Activated CD8-positive, alpha-beta memory T cell treated with anti-CD3 and anti-CD28 coated beads for 4 hours (primary cell): ENCODE measurements at places on chromosomes 5 and 9.

DNA sequence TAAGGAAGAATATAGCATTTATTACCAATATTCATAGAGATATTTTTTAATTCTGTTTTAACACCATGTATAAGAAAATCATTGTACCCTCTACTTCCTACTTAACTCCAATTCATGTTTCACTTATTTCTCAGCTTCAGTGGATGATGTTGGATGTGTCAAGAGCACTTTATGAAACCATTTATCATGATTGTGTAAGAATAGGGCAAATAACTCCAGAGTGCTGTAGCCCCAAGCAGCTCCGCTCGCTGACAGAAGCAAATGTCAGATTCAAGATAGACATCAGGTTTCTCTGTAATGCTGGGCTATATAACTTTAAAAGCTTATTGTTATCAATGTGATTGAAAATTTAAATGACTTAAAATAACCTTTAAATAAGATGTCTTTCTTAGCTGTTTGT lies 50.4 kb downstream of the MAST4 start:
- no peak for DNase-seq

GRCh38 chr5:12896086-12896485 lies 991.8 kb upstream of the CTNND2 start:
- DNase-seq = no peak

DNA sequence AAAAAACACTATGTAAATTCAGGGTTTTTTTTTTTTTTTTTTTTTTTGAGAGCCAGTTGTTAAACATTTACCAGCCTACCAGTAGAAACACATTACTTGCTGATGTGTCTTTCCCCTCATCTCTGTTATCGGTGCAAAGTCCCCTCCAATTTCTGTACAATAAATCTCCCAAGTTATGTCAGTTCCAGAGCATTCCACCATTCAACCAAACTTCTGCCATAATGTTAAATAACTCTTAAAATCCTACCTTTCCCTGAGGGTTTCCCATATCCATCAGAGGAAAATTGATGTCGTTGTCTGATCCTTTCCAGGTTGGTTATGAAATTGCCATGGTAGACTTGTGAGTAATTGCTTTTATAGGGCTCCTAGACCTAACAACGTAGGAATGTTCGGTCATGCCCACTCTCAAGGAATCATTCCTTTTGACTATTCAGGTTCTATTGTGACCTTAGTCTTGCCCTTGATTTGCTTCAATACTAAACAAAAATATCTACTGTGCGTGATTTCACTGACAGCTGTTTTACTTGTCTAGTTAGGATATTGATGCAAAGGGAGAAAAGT lies 5.6 kb upstream of the PPP2R2B start:
- no peak for DNase-seq

GRCh38 chr5:170308686-170309085 lies 11.1 kb upstream of the LCP2 start:
- DNase-seq = no peak

DNA sequence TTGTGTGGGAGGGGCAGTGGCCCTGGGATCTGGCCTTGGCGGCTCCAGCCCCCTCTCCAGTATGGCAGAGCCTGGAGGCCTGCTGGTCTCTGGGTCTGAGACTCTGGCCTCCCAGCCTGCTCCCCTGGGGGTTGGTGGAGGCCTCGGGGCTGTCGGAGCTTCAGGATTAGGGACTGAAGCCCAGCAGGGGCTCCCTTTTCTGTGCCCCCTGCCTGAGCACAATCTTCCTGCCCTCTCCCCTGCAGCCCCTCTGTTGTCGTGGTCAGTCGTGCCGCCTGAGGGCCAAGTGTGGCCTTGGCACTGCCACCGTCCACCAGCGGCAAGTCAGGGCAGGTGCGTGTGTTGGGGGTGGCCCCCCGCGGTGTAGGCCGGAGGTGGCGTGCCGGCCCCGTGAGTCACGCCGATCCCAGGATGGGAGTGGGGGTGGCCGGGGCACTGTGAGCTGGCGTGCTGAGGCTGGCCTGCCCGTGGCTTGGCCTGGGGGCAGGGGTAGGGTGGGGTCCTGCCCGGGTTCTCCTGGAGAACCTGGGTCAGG lies 53.6 kb downstream of the RXRA start:
- no peak for DNase-seq

DNA sequence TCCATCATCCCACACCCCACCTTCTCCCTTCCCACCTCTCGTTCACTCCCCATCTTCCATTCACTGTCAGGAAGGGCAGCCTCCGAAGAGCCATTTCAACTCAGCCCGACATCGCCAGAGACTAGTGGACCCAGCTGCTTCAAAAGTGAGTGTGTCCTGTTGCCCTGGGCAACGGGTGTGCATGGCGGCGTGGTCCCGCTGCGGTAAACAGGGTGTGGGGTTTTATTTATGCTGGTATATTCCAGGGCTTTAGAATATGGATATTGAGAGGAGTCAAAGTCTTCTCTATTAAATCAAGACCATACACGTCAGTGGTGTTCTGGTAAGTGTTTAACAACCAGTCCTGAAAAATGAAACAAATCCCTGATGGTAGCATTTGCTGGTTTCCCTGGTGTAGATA lies 274.5 kb downstream of the MAST4 start:
- no peak for DNase-seq

DNA sequence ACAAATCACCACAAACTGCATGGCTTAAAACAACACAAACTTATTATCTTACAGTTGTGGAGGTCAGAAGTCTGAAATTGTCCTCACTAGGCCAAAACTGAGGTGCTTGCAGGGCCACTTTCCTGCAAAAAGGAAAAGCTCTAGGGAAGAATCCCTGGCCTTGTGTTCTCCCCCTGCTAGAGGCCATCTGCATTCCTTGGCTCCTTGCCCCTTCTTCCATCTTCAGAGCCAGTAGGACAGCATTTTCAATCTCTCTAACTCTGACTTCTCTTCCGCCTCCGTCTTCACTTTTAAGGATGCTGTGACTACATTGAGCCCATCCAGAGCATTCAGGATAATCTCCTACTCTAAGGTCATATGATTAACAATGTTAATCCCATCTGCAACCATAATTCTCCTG lies 236.6 kb downstream of the CDK5RAP2 start:
- DNase-seq = no peak

- no peak for DNase-seq
Measured at GRCh38 chr9:105341434-105342146, 97.1 kb downstream of the SLC44A1 start.

- DNase-seq = no peak
Measured at GRCh38 chr5:14714706-14715105, 50.2 kb downstream of the OTULIN start.

- no peak for DNase-seq
Measured at GRCh38 chr5:163889369-163889768, 383.9 kb downstream of the MAT2B start.

GRCh38 chr5:137190441-137190840 lies 308.7 kb downstream of the SPOCK1 start:
- DNase-seq = no peak

DNA sequence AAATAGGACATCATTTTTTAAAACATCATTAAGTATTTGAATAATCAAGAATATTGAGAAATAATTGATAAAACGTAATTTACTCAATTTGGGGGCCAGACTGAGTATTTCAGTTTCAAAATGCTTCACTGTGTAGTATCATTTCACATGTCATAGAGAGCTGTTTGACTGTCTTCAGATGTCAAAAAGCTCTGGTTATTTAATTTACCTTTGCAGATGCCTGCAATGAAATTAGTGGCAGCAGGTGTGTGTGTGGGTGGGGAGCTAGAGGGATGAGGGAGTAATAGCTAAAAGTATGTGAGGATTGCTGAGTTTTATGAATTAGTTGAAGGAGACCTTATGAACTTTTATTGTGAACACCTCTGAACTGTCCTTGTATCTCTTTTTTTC lies 567.2 kb upstream of the MEF2C start:
- no peak for DNase-seq

- DNase-seq = no peak
Measured at GRCh38 chr5:112552791-112553190, 133.7 kb upstream of the EPB41L4A start.

DNA sequence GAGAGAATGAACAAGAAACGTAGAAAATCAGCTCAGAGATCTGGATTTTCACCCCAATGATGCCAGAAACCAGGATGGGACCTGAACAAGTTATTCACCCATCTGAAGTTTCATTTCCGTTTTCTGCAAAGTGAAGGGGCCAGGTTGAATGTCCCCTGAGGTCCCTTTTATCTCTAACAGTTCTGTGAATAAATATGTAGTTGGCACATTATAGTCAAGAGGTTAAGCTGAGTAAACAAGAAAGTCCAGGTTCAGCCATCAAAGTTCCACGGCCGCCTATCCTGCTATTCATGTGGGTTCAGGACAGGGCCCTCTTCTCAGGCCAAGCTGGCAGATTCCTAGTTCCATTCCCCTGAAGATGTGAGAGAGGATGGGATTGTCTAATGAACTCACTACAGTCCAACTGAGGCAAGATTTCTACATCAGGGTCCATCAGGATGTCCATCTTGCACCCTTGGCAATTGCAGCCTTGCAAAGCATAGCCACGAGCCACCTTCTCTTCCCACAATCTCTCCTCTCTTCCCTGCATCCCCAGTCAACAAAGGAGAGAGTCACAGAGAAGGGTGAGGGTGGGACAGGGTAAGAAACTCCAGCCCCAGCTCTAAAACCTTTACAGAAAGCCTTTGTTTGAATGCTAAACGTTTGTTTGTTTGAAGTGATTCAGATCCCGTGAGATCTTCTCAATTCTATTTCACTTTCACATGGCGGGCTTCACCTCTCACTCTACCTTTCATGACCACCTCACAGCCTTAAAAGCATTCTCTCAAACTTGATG lies 311.0 kb downstream of the SLIT3 start:
- no peak for DNase-seq

DNA sequence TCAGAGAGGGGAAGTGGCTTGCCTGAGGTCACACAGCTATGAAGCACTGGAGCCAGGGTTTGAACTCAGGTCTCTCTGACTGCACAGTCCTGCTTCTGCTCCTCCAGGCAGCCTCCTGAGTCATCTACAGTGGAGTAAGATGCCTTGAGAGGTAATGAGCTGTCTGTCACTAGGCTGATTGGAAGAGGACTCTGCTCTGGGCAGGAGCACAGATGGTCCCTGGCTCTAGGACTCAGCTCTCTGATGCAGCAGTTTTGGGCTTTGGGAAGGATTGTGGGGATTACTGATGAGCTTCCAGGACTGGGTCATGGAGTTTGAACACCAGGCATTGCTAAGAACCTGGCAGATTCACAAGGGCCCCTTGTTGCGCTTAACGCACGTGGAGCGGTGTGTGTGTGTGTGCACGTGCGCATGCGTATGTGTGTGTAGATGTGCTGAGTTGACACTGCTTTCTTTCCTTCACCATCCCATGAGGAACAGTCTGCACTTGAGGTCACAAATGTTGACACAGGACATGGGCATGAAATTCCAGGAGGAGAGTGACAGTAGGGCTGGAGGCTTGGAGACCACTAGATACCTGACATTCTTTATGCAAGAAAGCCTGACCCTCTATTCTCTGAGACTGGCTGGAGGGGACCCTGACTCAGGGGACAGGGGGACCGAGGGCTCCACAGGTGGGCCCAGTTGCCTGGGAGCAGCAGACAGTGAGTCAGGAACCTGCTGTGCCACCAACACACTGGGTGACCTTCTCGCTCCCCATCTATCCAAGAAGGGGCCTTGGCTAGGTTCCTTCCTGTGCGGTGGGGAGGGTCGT lies 170.5 kb downstream of the RGS3 start:
- no peak for DNase-seq

DNA sequence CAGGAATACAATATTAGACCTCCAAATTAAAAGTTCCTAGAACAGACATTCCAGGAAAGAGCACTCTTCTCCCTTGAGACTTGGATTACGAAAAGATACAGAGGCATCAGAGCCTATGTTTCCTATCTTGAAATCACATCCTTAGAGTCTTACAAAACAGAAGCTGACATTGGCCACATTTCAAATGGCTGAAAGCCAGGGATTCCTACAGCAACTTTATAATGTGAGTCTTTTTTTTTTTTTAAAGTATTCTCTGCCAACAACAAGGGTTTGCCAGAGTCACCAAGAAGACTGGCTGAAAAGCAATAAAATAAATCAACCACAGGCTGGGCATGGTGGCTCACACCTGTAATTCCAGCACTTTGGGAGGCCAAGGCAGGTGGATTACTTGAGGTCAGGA lies 63.1 kb downstream of the TRPM6 start:
- no peak for DNase-seq

DNA sequence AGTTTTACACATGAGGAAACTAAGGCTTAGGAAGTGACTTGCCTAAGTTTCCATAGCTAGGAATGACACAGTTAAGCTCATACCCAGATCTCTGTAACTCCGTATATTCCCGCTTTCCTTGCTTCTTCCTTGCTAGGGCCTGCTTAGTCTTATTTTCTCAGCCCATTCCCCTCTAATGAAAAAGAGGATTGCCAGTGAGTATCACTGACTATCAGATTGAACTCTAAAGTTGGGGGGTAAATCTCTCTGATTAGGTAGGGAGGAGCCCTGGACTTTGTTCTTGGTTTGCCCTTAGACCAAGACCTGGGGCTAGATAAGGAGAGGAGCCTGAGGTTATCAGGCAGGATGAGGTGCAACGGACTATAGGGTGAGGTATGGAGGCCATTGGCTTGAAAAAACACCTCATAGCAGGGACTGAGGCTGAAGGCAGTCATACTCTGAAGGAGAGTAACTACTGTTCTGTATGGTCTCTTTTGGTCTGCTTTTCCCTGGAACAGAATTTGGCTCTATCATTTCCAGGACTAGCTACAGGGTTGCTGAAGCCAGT lies 2.5 kb downstream of the TRIM32 start:
- no peak for DNase-seq

GRCh38 chr5:39302472-39302871 lies 61.8 kb downstream of the C9 start:
- DNase-seq = no peak

GRCh38 chr9:94827584-94828304 lies 101.2 kb downstream of the AOPEP start:
- no peak for DNase-seq

DNA sequence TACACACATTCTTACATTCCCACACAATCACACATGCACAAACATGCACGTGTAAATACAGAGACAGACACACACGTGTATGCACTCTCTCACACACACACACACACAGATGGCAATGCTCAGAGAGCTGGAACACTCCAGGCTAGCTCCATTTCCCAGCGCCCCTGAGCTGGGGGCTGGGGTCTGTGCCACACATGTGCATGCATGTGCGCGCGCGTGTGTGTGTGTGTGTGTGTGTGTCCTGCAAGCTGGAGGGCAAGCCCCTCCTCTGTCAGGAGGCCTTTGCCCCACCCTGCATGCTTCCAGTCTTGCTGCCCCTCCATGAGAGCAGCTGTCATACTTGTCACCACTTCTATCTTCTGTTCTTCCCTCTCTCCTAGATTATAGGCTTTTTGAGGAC lies 16.6 kb upstream of the S1PR3 start:
- no peak for DNase-seq

- no peak for DNase-seq
Measured at GRCh38 chr9:69130456-69131441, 43.3 kb upstream of the TJP2 start.
